ENCODE measurements at places on chromosomes 4 and X.

DNA sequence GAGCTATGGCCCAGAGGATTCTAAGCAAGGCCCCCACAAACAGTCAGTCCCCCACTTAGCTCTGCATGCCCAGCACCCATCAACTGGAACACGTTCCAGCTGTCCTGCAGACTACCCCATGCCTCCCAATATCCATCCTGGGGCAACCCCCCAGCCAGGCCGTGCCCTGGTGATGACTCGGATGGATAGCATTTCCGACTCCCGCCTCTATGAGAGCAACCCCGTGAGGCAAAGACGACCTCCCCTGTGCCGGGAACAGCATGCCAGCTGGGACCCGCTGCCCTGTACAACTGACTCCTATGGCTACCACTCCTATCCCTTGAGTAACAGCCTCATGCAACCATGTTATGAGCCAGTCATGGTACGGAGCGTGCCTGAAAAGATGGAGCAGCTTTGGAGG lies 32.0 kb downstream of the LAS1L start:
- no peak for DNase-seq

DNA sequence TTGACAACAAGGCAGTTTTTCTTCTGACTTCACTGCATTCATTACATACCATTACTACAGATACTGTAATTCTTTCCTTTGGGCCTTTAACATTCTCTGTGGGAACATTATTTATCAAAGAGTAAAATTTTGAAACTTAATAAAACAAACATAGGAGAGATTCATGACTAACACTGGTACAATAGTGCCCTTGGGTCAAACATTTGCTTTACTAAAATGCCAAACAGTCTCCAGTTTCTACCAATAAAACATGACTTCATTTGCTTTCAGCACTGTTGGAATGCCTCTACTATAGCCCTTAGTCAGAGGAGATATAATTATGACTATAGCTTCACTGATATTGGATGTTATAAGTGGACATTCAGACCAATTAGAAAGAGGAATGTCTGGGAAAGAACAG lies 481.5 kb downstream of the PACRGL start:
- no peak for DNase-seq

DNA sequence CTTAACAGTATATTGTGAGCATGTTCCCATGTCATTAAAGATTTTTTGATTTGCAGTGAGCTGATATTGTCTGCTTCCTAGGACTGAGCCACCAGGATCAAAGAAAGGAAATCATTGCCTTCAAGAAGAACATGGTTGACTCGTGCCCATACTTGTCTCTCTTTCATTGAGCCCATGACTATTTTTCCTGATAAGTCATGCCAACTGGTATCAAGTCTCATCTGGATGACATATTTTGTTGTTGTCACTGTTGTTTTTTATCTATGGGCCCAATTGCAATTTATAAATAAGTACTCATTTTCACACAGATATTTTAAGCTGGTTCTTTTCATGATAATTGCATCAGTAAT lies 10.2 kb upstream of the RHOH start:
- no peak for DNase-seq

DNA sequence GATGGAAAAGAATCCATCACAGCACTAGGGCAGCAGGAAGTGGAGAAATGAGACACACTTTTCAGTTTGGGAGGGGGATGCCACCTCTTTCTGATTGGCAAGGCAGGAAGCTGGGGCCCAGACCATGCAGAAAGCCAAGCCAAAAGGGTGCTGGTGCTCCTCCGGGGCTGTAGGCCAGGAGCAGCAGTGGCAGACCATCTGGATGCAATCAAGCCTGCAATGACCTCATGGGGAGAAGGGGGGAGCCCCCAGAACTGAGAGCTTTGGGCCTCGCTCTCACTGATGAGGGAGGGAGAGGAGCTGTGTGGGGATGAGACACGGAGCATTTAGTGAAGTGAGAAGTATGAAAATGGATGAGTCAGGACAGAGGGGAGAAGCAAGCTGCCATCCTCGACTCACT lies 141.3 kb upstream of the NALF2 start:
- DNase-seq = no peak

Data from AG04450 (cell line).